Activated naive CD8-positive, alpha-beta T cell treated with anti-CD3 and anti-CD28 coated beads, Interleukin-2, amount 10 ng/mL, durations not matched to agents 7 days and 5 days (primary cell): ENCODE measurements at places on chromosomes 4 and X. TPM values are rescaled to one million over a fixed set of nuclear protein-coding genes. Genes with fewer than 3 reads are reported as not detected.
A peak's percentile ranks its signal among the peaks of the same experiment; 100 is the strongest.

- DNase-seq = no peak
These were observed 22.4 kb downstream of the FAT1 start for GRCh38 chr4:186701273-186701672.

- DNase-seq = peak; percentile 12
These were observed 31.1 kb downstream of the ZBTB49 start for GRCh38 chr4:4320951-4321714.

DNA sequence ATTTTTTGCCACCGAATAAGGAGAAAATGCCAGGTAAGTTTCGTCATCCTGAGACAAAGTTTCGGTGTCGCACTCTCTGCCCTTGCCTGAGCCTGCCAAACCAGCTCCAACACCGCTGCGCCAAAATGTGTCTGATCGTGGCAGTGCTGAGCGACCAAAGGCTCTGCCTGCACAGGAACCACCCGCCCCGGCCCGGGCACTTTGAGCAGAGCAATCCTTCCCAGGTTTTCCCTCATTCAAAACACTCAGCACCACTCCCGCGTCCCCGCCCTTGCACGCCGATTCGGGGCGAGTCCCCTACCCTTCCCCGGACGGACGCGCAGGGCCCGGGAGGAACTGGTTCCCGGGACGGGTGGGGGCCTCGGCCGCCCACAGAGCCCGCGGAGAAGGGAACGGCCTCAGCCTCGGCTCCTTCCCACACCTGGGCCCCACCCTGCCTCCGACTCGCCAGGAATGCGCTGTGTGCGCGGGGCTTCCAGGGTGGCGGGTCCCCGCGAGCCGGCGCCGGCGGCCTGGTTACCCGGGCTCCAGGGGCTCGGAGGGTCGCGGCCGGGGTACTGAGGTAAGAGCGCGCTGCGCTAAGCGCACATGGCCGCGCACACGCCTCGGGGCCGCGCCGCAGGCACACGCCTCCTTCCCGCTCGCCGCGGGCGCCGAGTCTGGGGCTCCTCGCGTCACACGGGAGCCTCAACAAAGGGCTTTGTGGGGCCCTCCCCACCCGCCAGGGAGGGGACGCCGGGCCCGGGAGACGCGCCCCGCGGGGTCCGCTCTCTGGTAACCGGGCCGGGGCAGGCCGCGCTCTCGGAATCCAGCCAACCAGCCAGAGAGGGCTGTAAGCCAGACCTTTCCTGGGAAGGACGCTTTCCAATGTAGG is at the start of gene C4orf36:
Gene C4orf36 (minus strand): TSS at position 661 of the 874 bp plus-strand sequence. CDS start 902 bp downstream, outside the sequence.
- DNase-seq = peak; percentile 58

DNA sequence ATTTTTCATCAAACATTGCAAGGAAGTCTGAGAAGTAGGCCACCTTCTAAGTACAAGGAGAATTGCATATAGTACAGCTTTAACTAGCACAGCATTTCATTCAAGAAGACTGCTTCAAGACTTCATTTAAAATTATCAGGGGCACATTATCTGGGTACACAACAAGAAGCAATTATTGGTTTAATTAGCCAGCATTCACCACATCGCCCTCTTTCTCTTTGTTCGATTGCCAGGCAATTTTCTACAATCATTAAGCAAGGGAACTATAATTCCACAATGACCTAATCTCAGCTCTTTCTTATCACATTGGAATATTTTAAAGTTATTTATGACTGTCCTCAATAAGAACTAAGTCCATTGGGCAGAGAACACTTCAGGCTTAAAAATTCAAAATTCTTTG is 1347.1 kb upstream of the PABPC4L start:
- DNase-seq = no peak

DNA sequence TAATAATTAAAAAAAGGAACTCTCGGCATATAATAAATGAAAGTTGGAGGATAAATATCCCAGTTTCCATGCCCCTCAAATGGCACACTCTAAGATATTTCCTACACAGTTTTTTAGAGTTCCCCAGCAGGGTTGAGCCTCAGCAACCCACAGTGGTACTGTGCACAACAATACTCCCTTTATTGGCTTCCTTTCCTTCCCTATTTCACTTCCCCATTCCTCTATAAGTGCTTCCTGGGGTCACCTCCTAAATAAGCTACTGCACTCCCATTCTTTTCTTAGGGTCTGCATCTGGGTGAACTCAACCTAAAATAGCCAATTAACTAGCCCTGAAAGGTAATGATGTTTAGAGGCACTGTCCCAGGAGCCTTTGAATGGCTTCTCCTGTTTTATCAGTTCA is 76.4 kb upstream of the NHS start:
- DNase-seq = no peak

GRCh38 chr4:7193030-7193958 is 956 bp downstream of the SORCS2 start:
- no peak for DNase-seq

PGRMC1 gene
- total RNA-seq = 24.4 TPM

DNA sequence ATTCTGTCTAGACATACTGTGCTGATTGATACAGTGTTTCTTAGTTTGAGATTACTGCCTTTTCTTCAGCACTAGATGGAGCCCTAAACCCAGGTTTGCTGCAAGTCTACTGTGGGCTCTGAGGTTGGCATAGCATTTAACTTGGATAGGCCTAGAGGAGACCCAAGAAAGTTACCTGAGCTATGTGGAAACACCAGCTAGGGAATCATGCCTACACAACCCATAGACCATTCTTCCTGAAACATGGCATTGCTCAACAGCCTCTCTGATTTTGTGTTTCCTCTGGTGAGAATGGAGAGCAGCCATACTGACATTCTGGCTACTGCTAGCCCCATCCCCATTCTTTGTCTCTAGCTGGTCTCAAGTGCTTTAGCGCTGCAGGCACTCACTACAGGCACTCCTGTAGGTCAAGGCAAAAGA is 287.7 kb upstream of the PCDH18 start:
- DNase-seq = no peak

- DNase-seq = no peak
These were observed 155.9 kb downstream of the AASDH start for GRCh38 chr4:56231410-56231809.

DNA sequence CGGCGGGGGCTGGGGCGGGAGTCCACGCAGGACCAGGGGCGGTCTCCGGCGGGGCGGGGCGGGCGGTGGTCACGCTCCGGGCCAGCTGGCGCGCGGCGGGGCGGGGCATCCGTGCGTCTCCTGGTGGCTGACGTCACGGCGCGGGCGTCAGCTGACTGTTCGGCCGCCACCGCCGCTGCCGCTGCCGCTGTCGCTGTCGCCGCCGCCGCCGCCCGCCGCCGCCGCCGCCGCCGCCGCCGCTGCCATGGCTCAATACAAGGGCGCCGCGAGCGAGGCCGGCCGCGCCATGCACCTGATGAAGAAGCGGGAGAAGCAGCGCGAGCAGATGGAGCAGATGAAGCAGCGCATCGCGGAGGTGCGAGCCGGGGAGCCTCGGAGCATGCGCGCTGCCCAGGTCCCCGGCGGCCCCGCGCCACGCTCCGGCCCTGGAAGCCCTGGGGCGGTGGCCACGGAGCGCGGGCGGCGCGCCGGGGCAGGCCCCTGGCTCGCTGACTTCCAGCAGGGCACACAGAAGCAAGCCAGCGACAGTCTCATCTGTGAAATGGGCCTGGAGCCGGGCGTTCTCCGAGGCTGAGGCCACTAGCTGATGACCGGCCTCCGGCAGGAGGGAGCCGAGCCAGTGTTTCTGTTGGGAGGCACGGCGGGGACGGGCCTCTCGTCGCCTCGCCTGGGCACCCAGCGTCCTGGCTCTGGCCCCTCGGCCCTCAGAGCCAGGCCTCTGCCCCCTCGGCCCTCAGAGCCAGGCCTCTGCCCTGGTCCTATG is at the start of gene FAM50A:
Gene FAM50A (plus strand): TSS at position 150 of the 763 bp plus-strand sequence. CDS start 95 bp downstream, at position 245.
- DNase-seq = peak; percentile 81

OTC gene
- total RNA-seq = not detected

DNA sequence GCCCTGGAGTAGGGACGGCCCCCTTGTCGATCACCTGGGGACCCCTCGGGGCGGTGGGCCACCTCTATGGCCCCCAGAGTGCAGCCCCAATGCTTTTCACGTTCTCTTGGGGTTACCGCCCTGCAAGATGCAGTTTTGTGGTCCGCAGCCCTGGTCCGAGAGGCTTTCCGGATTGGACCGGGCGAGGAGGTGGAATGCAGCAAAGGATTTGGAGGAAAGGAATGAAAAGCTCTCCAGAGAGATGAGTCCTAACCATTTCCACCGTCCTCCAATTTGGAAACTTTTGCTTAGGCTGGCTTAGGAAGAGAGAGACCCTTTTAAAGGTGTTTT is 601 bp downstream of the SLC25A43 start:
- no peak for DNase-seq

TCEAL4 gene
- total RNA-seq = 6.0 TPM

DNA sequence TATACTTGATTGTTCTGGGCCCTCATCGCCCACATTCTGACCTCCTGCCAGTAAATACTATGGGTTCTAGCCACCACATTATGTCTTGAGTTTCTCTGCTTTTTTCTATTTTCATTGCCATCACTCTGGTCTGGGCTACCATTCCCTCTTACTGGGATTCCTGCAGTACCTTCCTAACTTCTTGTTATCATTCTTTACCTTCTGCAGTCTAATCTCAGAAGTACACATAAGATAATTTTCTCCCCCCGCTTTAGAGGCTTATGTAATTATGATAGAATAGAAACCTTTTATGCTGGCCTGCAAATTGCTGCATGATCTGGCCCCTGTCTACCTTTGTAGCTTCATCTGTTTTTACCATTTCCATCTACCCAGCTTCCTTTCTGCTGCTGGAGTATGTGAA is 19.2 kb downstream of the STIM2 start:
- no peak for DNase-seq

DNA sequence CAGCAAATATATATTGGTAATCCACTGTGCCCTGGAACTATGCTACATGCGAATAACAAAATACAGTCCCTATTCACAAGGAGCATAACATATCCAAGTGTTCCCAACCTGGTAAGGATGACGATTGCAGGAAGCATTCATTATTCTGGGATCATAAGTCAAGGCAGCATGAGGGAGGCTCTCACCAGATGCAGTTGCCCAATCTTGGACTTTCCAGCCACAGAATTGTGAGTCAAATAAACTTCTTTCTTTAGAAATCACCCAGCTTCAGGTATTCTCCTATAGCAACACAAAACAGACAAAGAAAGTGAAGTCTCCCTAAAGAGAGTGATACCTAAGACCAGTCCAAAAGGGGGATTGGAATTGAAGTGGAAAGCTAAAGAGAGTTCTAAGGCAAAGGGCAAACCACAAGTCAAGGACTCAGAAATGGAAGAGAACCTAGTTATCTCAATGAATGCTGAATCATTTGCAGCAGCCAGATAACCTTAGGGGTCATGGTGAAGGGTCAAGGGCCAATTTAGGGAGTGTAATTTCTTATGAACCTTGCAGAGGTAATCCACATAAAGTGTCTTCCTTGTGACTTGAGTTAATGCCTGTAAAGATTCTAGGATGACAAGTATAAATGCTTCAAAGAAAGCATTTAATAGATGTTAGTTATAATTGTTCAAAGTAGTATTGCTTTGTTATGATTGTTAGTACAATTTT is 103.1 kb upstream of the PCDH7 start:
- DNase-seq = no peak

- DNase-seq = no peak
These were observed 119.4 kb downstream of the SMIM20 start for GRCh38 chr4:26033389-26033788.

KLHL4 gene
- 0.11 TPM for total RNA-seq

- DNase-seq = no peak
These were observed 55.7 kb upstream of the CLDN34 start for GRCh38 chrX:9911487-9911886.
